ENCODE measurements at places on chromosomes 1 and 21.

DNA sequence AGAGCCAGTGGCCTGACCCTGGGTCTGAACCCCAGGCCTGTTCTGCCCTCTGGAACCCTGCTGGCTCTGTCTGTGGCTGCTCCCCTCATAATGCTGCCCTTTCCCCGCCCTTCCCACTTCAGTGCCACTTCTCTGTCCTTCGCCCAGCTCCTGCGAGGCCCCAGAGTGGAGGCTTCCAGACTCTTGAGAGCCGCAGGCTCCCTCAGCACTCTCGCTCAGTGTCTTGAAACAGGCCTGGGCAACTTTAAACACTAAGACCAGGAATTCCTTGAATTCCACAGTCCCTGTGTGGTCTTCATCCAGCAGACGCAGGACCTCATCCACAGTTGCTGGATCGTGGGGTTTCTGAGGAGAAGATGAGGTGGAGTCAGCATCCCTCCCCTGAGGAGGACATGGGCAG lies 3.5 kb downstream of the CRNN start:
- no peak for DNase-seq

DNA sequence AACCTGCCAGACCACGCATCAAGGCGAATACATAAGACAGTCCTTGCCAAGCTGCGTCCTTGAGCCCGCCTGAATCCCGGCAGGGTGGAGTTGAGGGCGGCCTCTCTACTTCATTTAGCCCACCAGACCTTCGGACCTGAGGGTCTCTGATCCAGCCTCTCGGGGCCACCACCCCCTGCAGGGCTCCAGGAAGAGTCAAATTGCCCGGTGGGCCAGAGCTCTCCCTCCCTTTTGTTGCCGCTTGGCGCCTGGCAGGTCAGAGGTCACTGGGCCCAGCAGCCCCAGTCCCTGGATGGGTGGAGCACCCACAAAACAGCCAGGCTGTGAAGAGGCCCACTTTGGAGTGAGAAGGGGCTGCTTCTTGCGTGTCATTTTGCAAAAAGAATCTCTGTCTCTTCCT lies 9.0 kb downstream of the GNG4 start:
- no peak for DNase-seq

GRCh38 chr1:33120436-33121231 lies 39.7 kb downstream of the AZIN2 start:
- no peak for DNase-seq

DNA sequence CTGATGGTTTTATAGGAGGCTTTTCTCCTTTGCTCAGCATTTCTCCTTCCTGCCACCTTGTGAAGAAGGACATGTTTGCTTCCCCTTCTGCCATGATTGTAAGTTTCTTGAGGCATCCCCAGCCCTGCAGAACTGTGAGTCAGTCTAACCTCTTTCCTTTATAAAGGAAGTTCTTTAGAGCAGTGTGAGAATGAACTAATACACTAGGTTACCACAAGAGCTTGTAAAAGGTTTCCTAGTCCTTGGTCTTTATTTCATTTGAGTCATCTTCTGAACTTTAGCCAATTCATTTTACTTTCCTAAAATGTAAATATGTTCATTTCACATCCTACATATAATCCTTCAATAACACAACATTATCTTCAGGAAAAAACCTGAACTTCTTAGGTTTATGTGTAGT lies 365.3 kb downstream of the HHIPL2 start:
- DNase-seq, result no peak

- no peak for DNase-seq
Measured at GRCh38 chr1:212186427-212187207, 98.6 kb upstream of the PPP2R5A start.

GRCh38 chr1:30713311-30713710 lies 10.1 kb downstream of the MATN1 start:
- DNase-seq, result no peak

DNA sequence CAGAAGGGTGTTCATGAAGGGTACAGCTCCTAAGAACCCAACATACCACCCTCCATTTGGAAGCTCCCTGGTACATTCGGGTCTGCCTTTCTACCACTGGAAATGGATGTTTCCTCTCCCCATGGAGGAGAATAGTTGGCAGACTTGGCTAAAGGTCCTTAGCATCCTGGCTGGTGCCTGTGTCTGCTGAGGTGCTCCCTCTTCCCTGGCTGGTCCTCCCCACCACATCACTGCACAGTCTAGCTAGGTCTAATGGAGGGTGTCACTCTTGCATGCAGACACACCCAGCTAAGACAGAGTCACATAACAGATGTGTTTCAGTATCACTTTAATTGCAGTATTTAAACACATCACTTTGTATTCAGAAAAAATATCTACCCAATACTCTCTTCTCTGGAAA lies 24.7 kb downstream of the CD34 start:
- no peak for DNase-seq

GRCh38 chr1:36855699-36856494 lies 178.4 kb downstream of the GRIK3 start:
- DNase-seq, result no peak

DNA sequence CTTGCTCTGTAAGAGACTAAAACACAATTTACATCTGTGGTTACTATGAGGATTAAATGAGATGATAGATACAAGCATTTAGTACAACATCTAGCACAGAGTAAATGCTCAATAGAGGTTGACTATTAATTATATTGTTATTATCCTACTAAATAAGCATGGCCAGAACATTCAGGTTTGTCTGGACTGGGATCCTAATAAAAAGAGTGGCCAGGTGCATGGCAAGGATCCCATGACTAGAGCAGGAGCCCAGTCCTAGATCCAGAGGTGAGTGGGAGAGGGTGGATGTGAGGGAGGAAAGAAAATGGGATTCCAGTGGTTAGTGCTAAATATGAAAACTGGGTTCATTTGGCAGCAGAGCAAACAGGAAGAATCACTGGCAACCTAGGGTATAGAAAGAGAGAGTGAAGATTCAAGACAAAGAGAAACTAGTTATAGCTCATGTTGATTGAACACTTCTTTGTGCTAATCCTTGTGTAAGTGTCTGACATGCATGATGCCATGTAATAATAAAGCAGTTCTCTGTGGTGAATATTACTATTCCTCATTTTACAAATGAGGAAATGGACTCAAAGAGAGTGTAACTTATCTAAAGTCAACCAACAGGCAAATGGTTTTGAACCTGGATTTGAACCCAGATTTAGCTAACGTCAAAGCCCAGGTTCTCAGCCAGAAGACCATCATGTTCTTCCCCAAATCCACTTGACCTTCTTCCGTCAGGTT lies 71.1 kb upstream of the FGGY start:
- no peak for DNase-seq

- DNase-seq, result peak; percentile 25
Measured at GRCh38 chr1:77126307-77126706, 92.9 kb downstream of the PIGK start.

GRCh38 chr1:162561616-162562469 lies at the start of gene UAP1:
UAP1 (plus strand) TSS chr1:162561722; CDS start chr1:162566069, 4,347 bp downstream.
- no peak for DNase-seq

- DNase-seq, result no peak
Measured at GRCh38 chr1:19800076-19800804, 524 bp upstream of the TMCO4 start.

DNA sequence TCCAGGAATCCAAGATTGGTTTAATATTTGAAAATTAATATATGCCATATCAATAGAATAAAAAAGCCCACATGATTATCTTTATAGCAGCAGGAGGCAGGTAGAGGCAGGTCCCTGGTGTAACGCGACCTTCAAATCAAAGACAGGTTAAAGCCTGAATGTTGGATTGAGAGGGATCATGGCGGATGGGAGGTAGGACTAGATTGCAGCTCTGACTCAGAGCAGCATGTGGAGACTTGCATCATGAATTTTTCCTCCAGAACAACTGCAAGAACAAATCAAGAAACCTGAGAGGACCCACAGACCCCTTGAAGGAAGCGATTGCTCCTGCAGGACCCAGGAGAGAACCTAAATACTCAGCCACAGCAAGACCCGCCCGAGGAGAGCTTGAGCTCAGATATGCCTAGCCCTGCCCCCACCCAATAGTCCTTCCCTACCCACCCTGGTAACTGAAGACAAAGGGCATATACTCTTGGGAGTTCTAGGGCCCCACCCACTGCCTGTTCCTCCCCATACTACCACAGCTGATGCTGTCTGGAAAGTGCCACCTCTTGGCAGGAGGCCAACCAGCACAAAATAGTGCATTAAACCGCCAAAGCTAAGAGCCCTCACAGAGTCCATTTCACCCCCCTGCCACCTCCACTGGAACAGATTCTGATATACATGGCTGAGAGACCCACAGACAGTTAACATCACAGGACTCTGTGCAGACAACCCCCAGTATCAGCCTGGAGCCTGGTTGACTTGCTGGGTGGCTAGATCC lies 19.5 kb downstream of the S100B start:
- no peak for DNase-seq

DNA sequence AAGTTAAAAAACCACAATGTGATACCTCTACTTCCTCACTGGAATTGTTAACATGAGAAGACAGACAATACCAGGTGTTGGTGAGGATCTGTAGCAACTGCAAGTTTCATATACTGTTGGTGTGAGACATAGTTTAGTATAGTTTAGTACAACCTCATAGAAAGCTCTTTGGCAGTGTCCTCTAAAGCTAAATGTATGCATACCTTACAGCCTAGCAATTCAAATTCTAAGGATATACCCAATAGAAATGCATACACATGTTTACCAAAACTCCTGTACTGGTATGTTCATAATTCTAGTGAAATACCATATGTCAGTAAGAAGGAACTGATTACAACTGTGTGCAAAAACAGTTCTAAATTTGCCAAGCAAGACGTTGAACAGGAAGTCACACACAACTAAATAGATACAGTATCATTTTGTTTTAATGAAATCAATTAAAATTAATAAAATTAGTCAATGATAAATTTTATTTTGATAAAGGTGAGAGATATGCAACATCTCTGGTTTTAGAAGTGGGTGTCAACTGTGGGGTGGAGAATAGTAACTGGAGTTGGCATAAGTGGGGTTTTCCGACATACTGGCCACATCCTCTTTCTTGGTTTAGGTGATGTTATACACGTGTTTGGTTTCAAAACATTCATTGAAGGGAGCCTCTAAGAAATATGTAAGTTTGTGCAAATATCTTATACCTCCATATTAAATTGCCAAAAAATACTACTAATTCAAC lies 450.7 kb downstream of the PTPRC start:
- DNase-seq, result no peak

GRCh38 chr1:85654066-85654782 lies 54.0 kb downstream of the ZNHIT6 start:
- DNase-seq, result no peak

GRCh38 chr1:199512037-199512710 lies 515.3 kb upstream of the NR5A2 start:
- DNase-seq, result peak; percentile 39

DNA sequence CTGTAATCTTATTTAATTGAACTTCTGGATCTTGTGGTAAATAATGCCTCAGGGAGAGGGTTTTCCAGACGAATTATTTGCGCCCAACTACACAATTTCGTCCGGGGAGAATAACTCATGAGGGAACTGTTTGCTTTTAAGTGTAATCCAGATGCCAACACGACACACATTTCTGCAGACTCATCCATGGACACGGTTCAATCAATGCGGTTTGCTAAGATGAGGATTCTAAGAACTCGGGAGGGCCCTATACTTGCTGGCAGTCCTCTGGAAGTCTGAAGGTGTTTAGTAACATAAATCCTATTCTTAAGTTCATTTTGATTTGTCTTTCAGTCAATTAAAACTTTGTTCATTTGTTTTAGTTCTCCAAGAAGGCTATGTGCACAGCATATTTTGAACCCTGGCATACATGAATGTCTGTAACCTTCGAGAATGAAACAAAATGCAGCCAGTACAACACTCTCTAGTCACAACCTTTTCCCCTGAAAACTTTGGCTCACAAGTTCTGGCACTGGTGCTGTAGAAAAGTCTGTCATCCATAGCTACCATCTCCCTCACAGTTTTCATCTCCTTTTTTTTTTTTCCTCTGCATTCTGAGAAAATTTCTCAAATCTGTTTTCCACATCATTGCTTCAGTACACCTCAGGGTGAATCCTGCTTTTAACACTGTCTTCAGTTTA lies 38.8 kb downstream of the DIPK1A start:
- DNase-seq, result no peak

DNA sequence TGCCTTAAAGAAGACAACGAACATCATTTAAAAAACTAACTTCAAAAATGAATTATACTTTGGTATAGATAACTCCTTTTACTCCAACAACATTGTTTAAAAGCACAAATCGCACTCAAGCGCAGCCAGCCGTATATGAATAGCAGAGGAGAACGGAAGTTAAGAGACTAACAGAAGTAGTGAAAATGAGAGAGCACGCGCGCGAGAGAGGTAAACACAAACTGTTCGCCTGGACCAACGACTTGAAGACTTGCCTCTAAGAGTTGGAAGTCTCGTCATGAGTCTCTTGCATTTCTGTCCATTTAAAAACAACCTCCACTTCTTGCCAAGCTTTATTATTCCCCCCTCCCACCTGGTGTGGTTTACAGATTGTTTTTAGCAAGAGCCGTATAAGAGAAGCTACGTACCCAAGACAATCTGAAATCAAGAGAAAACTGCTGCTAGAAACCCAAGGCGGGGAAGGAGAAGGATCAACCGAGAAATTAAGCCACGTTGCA lies 479 bp downstream of the SELENOF start:
- DNase-seq, result no peak

- no peak for DNase-seq
Measured at GRCh38 chr1:112581586-112582192, 37.3 kb downstream of the ST7L start.

GRCh38 chr1:237249120-237249519 lies 207.1 kb downstream of the RYR2 start:
- no peak for DNase-seq

Measured in right renal pelvis (tissue), 4 donors.